ENCODE measurements at places on chromosomes 13 and 19. TPM values are rescaled to one million over a fixed set of nuclear protein-coding genes. Genes with fewer than 3 reads are reported as not detected.

The PNMA8C gene
- polyA plus RNA-seq: not detected

The RDH8 gene
- not detected for polyA plus RNA-seq

The ZNF728 gene
- not detected for polyA plus RNA-seq

GRCh38 chr13:49664606-49665005 is 26.7 kb downstream of the EBPL start:
- H3K27me3 ChIP-seq: no peaks in the 10 kb centered on the region
- H3K4me3 ChIP-seq: no peak overlapping the region
- peaks cover 26% of the 10 kb centered on the region for H3K36me3 ChIP-seq

- no peaks in the 10 kb centered on the region for H3K27me3 ChIP-seq
- H3K4me1 ChIP-seq: no peaks in the 10 kb centered on the region
- H3K27ac ChIP-seq: peak overlapping the region; percentile 94
- H3K36me3 ChIP-seq: peaks cover 13% of the 10 kb centered on the region
- peak overlapping the region; percentile 55 for H3K4me3 ChIP-seq
Measured at GRCh38 chr19:9673912-9674662, 813 bp downstream of the ZNF562 start.

GRCh38 chr13:49606747-49607648 is 21.3 kb upstream of the ARL11 start:
- no peaks in the 10 kb centered on the region for H3K27me3 ChIP-seq
- DNase-seq: no peak
- no peak overlapping the region for H3K27ac ChIP-seq
- no peaks in the 10 kb centered on the region for H3K4me1 ChIP-seq
- H3K4me3 ChIP-seq: peak overlapping the region; percentile 45

DNA sequence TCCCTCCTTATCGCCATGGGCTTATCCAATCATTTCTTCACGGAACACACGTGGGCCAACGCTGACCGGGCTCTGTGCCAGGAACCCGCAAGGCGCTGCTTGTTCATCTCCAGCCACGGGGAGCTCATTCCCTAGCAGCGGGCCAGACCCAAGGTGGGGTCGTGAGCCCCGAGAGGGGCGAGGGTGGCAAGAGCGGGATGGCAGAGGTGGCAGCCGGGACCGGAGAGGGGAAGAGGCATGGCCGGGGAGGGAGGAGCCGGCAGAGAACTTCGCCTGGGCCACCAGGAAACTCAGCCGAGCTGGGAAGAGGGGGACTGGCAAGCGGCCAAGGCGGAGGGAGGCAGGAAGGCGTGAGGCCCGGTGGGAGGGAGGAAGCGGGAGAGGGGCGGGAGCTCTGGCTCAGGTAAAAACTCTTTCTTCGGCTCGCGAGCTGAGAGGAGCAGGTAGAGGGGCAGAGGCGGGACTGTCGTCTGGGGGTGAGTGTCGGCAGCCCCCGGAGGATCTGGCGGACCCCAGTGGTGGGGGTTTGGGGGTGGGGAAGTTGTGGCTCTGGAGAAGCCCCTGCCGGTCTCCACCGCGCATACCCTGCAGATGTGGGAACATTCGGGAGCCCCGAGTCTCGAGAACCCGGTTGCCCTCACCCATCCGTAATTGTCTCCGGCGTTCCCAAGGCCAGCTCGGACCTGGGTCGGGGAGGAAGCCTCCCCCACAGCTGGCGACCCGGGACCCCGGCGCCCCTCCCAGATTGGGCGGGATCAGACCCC is at the start of gene B3GNT3:
B3GNT3 (plus strand) TSS at position 408 of the 764 bp plus-strand sequence. CDS start 12,670 bp downstream, outside the sequence.
- no peak for DNase-seq
- no peaks in the 10 kb centered on the region for H3K36me3 ChIP-seq
- H3K27ac ChIP-seq: peak within 1 kb of the TSS; percentile 34
- no peaks in the 10 kb centered on the region for H3K27me3 ChIP-seq
- peak within 1 kb of the TSS; percentile 75 for H3K4me3 ChIP-seq

DNA sequence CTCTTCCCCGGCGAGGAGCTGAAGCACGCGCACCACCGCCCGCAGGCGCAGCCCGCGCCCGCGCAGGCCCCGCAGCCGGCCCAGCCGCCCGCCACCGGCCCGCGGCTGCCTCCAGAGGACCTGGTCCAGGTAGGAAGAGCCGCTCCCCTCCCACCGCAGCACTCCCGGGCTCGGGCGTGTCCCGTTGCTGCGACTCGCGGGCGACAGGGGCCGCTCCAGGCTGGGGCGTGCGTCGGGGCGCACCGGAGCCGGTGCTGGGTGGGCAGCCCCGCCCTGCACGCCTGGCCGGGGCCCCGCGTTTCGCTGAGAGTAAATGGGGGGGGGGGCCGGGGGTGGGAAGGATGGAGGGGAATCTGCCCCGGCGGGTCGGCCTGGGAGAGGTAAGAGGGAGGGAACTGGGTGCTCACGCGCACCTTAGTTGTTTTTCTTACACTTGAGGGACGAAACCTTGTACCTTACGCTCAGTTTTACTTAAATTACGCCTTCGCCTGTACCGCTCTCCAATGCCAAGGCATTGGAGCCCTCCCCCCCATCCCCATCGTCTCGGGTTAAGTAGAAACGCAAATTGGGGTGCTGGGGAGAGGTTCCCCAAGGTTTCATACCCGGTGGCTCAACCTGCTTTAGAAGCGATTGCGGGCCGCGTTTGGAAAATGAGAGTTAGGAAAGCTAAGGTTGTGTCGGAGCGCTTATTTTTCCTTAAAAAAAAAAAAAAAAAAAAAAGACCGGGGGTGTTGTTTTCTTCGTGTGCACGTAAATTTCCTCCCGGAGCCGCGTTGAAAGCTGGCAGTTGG is 850 bp downstream of the KLF5 start:
- peaks cover 7% of the 10 kb centered on the region for H3K36me3 ChIP-seq
- DNase-seq: no peak
- H3K4me1 ChIP-seq: peaks cover 48% of the 10 kb centered on the region
- peak overlapping the region; percentile 97 for H3K27ac ChIP-seq
- peak overlapping the region; percentile 94 for H3K4me3 ChIP-seq

DNA sequence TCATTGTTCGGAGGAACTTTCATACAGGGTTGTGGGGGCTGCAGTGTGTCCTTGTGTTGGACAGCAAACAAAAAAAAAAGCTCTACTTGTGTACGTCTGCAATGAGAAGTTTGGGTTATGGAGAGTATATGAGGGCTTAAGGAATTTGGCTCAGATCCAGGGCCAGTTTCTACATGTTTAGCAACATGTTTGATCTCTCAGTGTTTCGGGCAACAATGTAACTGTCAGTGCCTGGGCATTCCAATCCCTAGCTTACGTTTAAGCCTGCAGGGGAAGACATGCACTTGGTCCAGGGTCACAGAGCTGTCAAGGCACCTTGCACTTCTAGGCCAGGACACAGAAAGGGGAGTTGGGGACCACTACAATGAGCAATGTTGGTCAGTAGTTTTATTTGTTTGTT is 13.9 kb downstream of the ZNF543 start:
- no peaks in the 10 kb centered on the region for H3K27me3 ChIP-seq
- H3K36me3 ChIP-seq: no peaks in the 10 kb centered on the region
- H3K27ac ChIP-seq: peak overlapping the region; percentile 48
- DNase-seq: peak; percentile 56

- DNase-seq: no peak
- H3K27me3 ChIP-seq: no peaks in the 10 kb centered on the region
- H3K4me3 ChIP-seq: no peak overlapping the region
- no peak overlapping the region for H3K27ac ChIP-seq
- H3K36me3 ChIP-seq: no peaks in the 10 kb centered on the region
Measured at GRCh38 chr13:49774376-49775005, 18.0 kb downstream of the KPNA3 start.

DNA sequence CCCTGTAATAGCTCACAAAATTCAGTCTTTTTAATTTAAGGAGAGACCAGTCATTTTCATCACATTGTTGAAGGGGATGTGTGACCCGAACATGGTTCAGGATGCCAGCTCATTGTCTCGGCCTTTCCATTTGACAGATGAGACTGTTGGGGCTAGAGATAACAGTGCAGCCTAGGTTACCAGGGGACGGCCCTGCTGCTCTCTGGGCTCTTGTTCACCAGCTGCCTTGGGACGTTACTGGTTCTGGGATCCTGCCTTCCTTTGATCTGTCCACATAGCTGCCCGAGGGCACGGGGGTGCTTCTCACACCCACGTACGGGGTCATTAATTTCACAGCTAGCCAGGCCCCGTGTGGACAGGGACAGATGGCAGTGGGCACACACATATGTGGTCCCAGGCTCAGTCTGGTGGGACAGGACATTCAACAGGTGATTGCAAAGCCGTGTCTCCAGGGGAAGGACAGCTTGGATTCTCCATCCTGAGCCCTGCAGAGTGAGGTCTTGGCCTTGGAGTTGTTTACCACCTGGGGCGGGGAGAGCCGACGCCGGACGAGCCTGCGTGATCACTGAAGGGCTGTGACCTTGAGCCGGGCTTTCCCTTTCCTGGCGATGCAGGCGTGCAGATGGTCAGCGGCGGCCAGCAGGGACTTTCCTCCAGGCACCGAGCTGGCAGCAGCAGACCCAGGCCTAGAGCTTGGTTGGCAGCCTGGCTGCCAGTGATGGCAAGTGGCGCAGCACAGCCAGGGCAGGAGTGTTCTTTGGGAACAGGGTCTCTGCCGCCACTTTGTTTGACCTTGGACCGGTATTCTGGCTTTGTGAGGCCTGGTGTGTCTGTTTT is 26.7 kb upstream of the NPAS1 start:
- no peaks in the 10 kb centered on the region for H3K27me3 ChIP-seq
- H3K4me1 ChIP-seq: no peaks in the 10 kb centered on the region
- H3K27ac ChIP-seq: no peak overlapping the region
- no peak overlapping the region for H3K4me3 ChIP-seq
- no peak for DNase-seq

- peaks cover 4% of the 10 kb centered on the region for H3K4me1 ChIP-seq
- no peaks in the 10 kb centered on the region for H3K36me3 ChIP-seq
- H3K27me3 ChIP-seq: no peaks in the 10 kb centered on the region
- no peak overlapping the region for H3K4me3 ChIP-seq
- no peak for DNase-seq
Measured at GRCh38 chr19:4567584-4568071, 8.1 kb upstream of the SEMA6B start.

DNA sequence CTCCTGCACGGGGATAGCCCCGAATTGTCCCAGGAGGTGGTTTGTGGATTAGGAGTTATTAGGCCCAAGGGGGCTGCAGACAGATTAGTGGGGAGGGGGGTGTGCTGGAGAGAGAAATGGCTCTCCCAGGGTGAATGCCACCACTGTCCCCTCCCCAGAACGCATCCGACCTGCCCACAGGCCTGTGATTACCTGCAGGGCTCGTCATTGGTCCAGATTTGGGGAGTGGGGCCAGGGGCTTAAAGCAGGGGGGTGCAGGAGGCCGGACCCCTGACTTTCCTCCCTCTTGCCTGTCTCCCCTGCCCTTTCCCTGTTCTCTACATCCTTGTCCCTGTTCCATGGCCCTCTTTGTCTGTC is 1.2 kb downstream of the NRTN start:
- no peak overlapping the region for H3K4me3 ChIP-seq
- no peaks in the 10 kb centered on the region for H3K36me3 ChIP-seq
- H3K27ac ChIP-seq: no peak overlapping the region

All from keratinocyte (primary cell).